ENCODE measurements at places on chromosomes 5 and 9.

GRCh38 chr9:38130724-38131123 lies 61.7 kb upstream of the SHB start:
- H3K27ac ChIP-seq: no peak overlapping the region
- H3K27me3 ChIP-seq: peaks cover 43% of the 10 kb centered on the region
- DNase-seq: no peak
- H3K4me3 ChIP-seq: no peak overlapping the region

GRCh38 chr5:5560016-5560415 lies 137.5 kb downstream of the ICE1 start:
- H3K27me3 ChIP-seq: peaks cover 28% of the 10 kb centered on the region
- no peaks in the 10 kb centered on the region for H3K4me1 ChIP-seq
- no peak for DNase-seq

DNA sequence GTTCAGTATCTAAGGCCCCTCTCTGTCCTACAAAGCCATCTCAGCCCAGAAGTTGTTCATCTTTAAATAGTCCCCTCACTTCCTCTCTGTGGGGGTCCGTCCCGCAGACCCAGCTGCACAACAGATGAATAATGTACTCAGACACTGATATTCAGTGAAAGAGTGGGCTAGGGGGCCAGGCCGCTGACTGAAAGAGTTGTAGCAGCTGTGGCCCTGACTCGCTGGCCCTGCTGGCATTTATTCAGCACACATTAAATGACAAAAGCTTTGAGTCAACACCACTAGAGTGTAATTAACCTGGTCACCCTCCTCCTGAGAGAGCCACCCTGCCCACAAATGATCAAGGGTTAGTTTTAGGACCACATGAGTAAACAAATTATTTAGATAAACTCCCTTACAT lies 76.3 kb downstream of the MED10 start:
- no peak overlapping the region for H3K4me3 ChIP-seq
- H3K27ac ChIP-seq: no peak overlapping the region
- no peak for DNase-seq
- peaks cover 2% of the 10 kb centered on the region for H3K36me3 ChIP-seq
- peaks cover 16% of the 10 kb centered on the region for H3K27me3 ChIP-seq

- no peaks in the 10 kb centered on the region for H3K27me3 ChIP-seq
- H3K36me3 ChIP-seq: peaks cover 3% of the 10 kb centered on the region
- peak overlapping the region; percentile 82 for H3K27ac ChIP-seq
Observed at GRCh38 chr9:92406477-92406876, 2.1 kb upstream of the OGN start.
